ENCODE measurements at places on chromosomes 6 and 20. TPM values are rescaled to one million over a fixed set of nuclear protein-coding genes. Genes with fewer than 3 reads are reported as not detected.

DNA sequence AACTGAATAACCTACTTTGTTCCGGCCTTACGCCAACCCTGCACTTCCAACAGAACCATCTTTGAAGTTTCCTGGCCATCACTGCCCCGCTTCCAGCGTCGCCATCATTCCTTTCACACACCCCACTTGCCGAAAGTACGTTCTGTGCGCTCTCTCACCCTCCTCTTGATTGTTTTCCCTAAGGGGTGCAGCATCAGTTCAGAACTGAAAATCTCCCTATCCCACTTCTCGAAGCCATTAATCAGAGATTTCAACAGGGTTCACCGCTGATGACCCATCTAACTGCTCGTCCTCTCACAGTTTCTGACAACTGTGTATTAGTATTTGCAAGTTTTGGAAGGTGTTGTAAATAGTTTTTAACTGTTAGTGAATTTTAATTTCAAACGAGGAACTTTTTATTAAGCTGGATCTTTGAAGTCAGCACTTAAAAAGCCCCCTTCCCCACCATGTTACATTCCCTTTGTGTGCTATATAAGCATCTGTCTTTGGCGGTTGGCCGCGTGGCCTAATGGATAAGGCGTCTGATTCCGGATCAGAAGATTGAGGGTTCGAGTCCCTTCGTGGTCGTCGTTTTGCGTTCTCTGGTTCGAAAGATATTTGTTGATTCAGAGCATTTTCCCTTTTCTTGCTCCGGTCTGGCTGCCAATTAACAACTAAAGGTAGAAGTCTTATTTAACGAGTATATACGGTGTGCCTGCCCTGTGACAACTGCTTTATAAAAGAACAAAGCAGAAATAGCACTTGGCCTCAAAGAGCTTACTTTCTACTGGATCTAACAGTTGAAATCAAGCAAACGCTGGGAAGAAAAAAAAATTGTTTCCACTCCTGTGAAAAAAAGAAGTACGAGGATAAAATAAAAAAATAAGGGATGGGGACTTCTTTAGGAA is 42.6 kb downstream of the TRIM27 start:
- no peaks in the 10 kb centered on the region for H3K27me3 ChIP-seq
- H3K36me3 ChIP-seq: no peaks in the 10 kb centered on the region
- no peak overlapping the region for H3K4me3 ChIP-seq
- peak; percentile 38 for DNase-seq
- H3K4me1 ChIP-seq: no peaks in the 10 kb centered on the region

- no peaks in the 10 kb centered on the region for H3K4me1 ChIP-seq
- no peak for DNase-seq
- no peaks in the 10 kb centered on the region for H3K36me3 ChIP-seq
- H3K4me3 ChIP-seq: no peak overlapping the region
- peak overlapping the region; percentile 66 for H3K27ac ChIP-seq
Measured at GRCh38 chr6:140463312-140463710, 1088.9 kb upstream of the CITED2 start.

DNA sequence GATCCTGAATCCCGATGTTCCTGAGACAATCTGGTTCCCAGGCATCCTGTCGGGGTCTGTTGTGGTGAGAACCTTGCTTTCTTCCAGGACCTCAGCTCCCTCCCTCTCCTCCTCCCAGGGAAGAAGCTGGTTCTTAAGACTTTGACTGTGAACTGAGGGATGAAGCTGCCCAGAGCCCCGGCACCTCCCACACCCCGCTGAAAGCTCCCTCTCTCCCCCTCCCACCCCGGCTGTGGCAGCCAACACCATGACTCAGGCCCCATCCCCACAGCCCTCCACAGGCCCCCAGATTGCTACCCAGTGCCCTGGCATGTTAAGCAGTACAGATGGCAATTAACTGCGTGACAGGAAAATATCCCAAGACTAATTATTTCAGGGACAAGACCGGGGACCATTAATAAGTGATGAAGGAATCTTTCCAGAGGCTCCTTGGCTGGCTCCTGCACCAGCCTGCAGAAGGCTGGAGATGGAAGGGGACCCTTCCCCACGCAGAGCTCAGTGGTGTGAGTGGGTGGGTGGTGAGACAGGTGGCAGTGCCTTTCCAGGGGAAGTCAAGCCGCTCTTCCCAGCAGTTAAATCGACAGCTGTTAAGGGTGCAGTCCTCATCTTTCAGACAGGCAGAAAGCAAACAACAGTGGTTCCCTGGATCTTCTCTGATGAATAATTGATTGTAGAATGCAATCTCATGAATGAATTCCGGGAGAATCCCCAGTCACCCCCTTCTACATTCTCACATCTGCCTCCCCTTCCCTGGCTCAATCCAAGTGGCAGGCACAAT is 237.9 kb downstream of the LRFN2 start:
- H3K4me3 ChIP-seq: no peak overlapping the region
- DNase-seq: peak; percentile 35
- H3K27ac ChIP-seq: no peak overlapping the region
- no peaks in the 10 kb centered on the region for H3K4me1 ChIP-seq
- no peaks in the 10 kb centered on the region for H3K27me3 ChIP-seq

The GRM1 gene
- total RNA-seq: not detected

The CAP2 gene
- total RNA-seq: 3.2 TPM

- H3K27me3 ChIP-seq: no peaks in the 10 kb centered on the region
- no peak overlapping the region for H3K4me3 ChIP-seq
- no peaks in the 10 kb centered on the region for H3K36me3 ChIP-seq
- no peak for DNase-seq
Measured at GRCh38 chr6:32073101-32073500, 34.9 kb downstream of the CYP21A2 start.

The EDN1 gene
- 17.2 TPM for total RNA-seq

The LPIN3 gene
- 320 TPM for total RNA-seq
